ENCODE measurements at places on chromosomes 16 and 17.

GRCh38 chr16:62035115-62036092 lies 834 bp downstream of the CDH8 start:
- DNase-seq: no peak

GRCh38 chr16:58481931-58482330 lies 18.0 kb upstream of the NDRG4 start:
- DNase-seq: no peak

DNA sequence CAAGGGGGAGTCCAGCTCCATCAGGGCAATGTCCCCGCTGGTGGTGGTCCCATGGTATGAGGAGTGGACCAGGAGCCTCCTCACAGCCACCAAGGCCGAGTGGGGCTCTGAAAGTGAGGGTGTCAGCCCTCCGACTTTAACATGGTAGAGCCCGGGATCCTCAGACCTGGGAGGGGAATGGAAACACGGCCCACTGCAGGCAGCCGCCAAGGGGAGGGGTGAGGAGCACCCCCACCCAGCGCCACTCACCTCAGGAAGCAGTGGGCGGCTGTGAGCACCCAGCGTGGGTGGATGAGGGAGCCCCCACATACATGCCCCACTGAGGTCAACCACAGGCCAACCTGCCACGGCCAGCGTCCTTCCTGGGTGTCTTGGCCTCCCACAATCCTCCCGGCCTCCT lies 10.8 kb downstream of the ZG16B start:
- DNase-seq: no peak

DNA sequence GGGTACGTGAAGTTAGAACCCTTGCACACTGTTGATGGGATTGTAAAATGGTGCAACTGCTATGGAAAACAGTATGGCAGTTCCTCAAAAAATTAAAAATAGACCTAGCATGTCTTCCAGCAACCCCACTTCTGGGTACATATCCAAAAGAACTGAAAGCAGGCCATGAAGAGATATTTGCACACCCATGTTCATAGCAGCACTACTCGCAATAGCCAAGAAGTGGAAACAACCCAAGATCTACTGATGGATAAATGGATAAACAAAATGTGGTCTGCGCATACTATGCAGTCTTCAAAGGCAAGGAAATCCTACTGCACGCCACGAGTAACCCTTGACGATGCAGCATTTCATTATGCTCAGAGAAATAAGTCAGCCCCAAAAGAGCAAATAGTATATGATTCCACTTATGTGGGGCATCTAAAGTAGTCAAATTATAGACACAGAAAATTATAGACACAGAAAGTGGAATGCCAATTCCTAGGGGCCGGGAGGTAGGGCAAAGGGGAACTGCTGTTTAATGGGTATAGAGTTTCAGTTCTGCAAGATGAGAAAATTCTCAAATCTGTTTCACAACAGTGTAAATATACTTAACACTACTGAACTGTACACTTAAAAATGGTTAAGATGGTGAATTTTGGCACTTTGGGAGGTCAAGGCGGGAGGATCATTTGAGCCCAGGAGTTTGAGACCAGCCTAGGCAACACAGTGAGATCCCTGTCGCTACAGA lies 17.2 kb downstream of the CORO7 start:
- DNase-seq: no peak

DNA sequence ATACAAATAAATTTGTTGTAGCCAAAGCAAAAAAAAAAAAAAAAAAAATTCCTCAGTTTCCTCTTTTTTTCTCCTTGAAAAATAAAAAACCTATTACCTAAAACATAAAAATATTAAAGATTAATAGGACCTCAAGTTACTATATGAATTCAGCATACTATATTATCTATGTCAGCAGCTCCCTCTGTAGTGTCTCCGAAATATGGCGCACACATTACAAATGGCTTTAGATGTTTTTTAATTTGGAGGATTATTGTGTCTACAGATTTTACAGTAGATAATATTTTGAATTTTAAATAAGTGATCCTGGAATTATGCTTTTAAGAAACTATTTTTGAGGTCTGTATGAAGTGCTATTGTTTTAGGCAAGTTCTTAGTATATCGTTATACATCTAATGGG lies 94.4 kb downstream of the NLK start:
- no peak for DNase-seq

DNA sequence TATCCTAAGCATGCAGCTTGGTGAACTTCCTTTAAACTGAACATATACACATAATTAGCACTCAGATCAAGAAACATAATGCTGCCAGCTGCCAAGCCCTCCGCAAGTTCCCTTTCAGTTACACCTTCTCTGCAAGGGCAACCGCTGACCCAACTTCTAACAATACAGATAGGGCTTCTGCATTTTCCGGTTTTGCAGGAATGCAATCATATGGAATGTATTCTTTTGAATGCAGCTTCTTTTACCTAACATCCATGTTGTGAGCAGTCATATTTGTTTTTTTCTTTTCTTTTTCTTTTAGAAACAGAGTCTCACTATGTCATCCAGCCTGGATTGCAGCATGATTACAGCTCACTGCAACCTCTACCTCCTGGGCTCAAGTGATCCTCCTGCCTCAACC lies 110.7 kb downstream of the GSG1L start:
- no peak for DNase-seq

GRCh38 chr17:52106072-52106471 lies 52.4 kb downstream of the CA10 start:
- no peak for DNase-seq

GRCh38 chr17:29196769-29197515 lies 16.7 kb upstream of the MYO18A start:
- no peak for DNase-seq

DNA sequence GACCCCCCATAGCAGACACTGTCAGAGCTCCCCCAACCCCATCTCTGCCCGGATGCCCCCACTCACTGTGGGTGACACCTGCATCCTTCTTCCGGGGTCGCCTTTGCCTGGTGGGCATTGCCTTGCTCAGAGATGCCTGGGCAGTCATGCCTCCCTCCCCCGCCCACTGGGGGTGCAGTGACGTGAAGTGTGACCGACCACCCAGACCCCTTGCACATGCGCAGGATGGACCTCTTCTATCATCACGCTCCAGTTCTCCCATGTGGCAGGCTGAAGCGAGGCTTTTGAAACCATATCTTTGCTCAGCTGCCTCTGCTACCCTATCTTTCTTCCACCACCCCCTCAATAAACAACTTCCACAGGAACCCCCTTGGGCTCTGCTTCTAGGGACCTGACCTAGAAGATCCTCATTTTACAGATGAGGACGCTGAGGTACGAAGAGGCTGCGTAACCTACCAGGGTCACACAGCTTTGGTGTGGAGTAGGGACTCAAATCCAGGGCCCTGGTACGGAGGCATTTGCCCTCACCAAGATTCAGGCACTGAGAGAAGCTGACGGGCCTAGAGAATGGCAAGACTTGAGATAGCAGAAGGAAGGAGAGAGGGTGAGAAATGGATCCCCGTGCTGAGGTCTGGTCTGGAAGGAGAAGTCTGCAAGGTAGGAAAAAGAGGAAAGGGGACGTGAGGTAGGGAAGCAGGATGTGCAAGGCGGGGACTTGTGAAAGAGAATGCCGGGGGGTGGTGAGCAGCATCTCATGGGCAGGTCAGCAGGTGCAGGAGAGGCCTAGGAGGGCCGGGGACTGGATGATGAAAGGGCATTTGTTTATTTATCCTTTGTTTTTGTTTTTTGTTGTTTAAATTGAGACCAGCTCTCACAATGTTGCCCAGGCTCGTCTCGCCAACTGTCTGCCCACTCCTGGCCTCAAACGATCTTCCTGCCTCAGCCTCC lies 14.4 kb downstream of the NLRC5 start:
- no peak for DNase-seq

GRCh38 chr16:69847643-69848042 lies 85.5 kb downstream of the WWP2 start:
- no peak for DNase-seq

- DNase-seq: no peak
Measured at GRCh38 chr17:9895923-9896322, 9.1 kb downstream of the RCVRN start.

DNA sequence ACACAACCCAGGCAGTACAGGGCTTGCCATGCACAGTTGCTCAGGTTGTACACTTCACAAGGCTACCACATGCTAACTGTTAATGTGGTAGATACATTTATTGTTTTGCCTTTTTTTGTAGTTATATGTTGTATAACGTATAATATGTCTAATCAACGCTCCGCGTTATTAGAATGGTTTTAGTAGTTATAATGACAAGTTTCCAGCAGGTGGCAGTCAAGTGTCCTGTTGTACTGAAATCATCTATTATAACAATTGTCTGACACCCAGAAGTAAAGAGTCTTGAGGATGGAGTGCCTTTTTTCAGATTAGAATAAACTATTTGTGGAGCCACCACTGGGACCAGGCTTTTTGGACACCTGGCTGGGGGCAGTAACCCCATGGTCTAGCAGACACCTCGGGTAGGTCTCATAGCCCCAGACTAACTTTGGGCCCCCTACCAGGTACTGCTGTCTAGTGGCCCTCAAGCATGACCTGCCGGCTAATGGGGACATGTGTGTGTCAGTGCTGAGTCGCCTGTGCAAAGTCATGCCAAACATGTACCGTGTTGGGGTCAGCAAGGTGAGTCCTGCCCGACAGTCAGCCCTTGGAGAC lies 32.8 kb downstream of the MYO15A start:
- DNase-seq: peak; percentile 56

DNA sequence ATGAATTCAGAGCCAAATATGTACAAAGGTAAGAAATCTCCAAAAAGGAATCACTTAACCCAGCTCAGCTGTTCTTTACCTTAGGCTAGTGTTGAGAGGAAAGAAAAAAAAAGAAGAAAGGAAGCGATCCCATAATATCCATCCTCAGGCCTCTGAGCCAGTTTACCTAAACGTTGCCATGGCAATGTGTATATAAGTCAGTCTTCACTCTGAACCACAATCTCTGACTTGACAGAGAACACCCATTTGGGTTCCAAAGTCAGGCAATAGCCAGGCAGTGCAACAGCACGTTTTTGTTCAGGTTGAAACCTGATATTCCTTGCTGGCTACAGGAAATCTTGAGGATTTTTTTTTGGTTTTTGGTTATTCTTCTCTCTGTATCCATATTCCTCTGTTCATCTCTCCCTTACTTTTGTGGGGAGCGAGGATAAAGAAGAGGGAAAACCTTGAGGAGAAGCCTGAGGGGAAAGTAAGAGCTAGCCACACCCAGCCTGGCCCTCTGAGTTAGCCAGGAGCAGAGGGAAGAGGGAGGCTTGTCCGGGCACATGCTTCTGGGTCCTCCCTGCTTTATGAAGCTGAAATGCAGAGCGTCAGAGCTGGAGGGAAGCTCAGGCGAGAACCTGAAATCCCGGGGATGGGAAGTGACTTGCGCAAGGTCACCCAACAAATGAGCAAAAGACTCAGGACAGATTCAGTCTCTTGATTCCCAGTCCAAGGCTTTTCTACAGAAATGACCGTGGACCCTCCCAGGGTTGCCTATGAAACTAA lies 152.7 kb downstream of the SOX9 start:
- no peak for DNase-seq

DNA sequence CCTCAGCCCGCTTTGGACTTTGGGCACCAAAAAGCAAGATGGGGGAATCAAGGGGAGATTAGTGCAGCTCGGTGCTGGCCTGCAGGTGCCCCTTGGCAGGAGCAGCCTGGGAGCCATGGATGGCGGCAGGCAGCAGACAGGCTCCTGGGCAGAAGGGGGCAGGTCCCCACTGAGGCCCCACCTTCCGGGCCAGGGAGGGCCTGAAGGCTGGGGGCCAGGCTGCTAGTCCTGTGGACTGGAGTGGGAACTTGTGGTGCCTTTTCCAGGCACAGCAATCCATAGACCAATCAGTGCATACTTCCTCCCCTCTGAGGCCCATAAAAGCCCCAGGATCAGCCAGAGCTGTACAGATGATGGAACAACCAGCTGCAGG lies 64.0 kb downstream of the USP32 start:
- DNase-seq: no peak

DNA sequence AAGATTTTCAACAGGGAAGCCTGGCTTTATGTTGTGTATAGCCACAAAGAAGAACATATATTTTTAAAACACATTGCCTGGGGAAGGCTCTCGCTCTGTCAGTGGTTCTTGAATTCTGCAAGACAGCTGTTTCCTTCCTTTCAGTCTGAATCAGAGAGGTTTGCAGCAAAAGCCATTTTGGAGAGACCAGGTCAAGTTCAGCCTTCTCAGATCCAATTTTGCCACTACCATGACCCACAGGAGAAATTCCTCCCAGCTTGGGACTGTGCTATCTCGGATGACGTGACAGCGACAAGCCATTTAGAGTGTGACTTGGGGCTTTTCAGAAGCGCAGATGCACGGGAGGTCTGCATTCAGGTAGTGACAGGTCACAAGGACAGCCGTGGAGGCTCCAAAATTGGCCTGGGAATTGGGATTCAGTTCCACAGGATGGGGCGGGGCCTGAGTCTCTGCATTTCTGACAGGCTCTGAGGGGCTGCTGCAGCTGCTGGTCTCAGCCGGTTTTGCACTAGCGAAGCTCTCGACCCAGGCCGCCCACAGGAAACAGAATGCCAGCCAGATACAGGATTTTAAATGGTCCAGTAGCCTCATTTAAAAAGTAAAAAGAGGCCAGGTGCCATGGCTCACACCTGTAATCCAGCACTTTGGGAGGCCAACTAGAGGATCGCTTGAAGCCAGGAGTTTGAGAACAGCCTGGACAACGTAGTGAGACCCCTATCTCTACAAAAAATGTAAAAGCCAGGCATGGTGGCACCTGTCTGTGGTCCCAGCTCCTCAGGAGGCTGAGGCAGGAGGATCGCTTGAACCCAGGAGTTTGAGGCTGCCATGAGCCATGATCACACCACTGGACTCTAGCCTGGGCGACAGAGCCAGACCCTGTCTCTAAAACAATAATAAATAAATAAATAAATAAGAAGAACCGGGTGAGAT lies 196.6 kb upstream of the CIBAR2 start:
- DNase-seq: no peak

- DNase-seq: no peak
Measured at GRCh38 chr17:74663561-74663960, 40.0 kb upstream of the CD300E start.

- DNase-seq: no peak
Measured at GRCh38 chr16:89598199-89598598, 15.2 kb upstream of the DPEP1 start.

DNA sequence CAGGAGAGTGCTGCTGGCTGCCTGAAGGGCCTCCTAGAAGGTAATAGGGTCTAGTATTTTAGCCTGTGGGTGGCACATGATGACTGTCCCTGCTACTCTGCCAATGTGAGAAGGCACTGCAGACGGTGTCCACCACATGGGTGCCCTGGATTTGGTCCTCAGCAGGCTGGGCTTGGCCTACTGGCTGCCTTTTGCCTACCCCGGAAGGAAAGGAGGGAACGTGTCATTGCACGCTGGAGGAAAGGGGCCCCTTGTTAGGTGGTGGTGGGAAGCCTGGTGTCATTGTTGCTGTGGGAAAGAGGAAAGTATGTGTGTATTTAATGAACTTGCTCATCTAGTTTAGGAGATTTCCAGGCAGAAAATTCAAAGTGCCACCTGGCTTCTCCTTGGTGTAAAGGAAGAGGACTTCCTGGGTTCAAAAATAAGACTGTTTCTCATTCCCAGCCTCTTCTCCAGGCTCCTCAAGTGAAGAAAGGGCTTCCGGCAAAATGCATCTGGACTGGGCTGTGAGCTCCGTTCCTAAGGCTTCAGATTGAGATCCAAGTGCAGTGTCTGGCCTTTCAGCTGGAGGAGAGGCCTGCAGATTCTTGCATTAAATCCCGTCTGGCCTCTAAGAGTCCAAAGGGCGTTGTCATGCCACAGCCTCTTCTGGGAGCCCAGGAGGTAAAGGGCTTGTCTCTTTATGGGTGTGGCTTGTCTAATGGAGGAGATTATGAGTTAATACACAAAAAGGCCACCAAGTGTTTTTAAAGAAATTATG lies 55.1 kb downstream of the RPTOR start:
- DNase-seq: no peak

- no peak for DNase-seq
Measured at GRCh38 chr17:68592682-68593641, 8.2 kb downstream of the FAM20A start.

Data from activated CD4-positive, alpha-beta T cell treated with anti-CD3 and anti-CD28 coated beads for 4 hours (primary cell).